AG08395 (cell line): ENCODE measurements at places on chromosomes 16 and 17.

DNA sequence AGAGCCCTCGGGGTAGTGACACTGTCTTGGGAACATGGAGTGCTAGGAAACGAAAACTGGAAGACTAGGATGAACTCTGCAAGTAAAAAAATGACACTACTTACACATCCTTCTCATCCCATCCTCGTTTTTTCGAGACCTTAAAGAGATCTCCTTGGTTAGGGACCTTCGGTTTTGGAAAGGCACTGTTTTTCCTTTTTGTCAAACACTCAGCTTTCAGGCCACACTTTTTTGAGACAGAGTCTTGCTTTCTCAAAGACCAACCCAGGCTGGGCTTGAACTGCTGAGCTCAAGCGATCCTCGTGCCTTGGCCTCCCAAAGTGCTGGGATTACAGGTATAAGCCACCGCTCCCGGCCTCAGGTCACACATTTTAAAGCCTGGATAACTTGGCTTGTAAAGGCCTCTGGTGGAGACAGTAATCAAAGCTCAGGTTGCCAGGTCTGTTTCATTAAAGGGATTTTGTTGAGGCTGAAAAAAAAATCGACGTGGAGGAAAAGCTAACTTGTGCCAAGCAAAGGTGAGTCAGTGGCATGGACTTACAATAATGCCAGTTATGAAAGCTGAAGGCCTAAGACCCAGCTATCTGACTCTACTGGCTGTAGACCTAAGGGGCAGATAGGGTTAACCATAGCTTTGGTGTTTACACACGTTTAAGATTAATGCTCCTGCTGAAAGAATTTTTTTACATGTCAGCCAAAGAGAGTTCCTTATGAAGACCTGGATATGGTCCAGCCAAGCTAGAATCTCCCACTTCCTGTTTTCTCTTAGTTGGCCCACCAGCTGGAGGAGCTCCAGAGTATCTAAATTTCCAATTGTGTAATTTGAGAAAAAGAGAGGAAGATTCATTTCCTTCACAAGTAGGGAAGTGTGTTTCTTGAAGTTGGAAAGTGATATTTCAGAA lies 823 bp downstream of the NBR1 start:
- DNase-seq = peak; percentile 72

- DNase-seq = no peak
Observed at GRCh38 chr16:17261197-17261858, 209.4 kb downstream of the XYLT1 start.

- peak; percentile 56 for DNase-seq
Observed at GRCh38 chr16:81696961-81697615, 82.0 kb upstream of the PLCG2 start.

- peak; percentile 72 for DNase-seq
Observed at GRCh38 chr17:8186787-8187516, 3.0 kb downstream of the BORCS6 start.

GRCh38 chr17:54945671-54946070 lies 22.8 kb downstream of the COX11 start:
- no peak for DNase-seq

- peak; percentile 80 for DNase-seq
Observed at GRCh38 chr17:10292057-10292937, 80.5 kb downstream of the MYH13 start.
